CD4-positive, alpha-beta T cell treated with Interleukin-6 for 4 hours (primary cell): ENCODE measurements at places on chromosomes 16 and 17.

DNA sequence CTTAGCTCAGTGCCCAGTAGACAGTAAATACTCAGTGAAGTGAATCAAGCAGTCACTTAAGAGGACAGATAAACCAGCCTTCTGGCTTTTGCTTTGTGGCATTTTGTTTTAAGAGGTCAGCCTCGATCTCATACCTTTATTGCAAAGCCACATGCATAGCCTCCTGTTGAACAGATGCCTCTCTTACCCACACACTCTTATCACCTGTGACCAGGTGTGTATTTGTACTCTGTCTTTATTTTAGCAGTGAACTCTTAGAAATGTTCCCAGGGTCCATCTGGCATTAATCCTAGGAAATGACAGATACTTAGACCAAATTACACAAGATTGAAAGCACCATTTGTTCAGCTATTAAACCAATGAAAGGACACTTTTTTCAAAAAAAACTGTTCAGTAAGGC, 1426.5 kb downstream of the CDH11 start:
- DNase-seq: no peak

DNA sequence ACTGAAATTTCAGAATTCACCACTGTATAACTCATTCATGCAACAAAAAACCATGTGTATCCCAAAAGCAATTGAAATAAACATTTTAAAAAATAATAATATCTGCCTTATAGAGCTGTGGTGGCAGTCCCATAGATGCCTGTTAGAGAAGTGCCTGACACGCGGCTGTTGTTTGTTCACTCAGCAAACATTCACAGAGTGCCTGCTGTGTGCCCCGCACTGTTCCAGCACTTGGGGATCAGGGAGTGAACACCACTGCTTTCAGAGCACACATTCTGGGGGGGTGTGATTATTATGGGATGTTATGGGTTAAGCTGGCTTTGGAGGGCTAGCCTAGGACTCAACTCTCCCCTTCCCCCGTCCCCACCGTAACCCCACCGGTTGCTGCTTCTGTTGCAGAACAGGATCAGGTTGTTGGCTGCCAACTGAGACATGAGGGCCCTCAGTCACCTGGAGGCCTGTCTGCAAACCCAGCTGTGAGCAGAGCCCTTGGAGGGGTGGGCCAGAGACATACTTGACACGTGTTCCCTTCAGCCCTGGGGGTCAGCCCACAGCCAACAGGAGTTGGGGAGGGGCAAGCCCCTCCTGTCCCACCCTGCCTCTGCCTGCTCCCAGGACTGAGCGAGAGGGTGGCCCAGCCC, 103.3 kb upstream of the CIBAR2 start:
- DNase-seq: no peak

DNA sequence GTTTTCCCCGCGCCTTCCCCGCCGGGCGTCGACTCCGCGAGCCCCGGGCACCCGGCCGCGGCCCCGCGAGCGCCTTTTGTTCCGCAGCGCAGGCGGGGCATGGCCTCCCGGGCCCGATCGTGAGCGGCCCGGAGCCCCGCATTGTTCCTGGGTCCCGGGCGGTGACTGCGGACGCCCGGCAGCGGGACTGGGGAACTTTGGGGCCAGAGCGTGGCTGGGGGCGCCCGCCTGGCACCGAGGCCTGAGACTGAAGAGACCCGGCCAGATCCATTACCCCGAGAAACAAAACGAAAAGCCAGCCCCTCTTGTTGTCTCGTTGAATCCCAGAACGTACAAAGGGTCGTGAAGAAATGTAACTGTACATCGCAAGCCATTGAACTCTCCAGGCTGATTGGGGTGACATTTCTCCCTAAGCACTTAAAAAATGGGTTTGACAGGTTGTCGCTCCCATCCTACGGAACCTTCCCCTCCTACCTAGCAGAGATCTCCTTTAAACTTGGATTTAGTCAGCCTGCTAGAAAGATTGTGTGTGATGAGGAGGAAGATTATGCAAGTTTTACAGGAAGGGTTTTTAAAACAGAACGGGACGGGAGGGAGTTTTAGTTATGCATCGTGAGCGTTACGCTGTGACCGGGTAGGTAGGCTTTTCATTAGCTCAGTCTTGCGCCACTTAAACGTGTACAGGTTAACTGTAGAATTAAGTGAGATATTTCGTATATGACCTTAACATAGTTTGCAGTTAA, 825 bp downstream of the METTL9 start:
- peak; percentile 39 for DNase-seq

- DNase-seq: no peak
Observed at GRCh38 chr17:20995164-20995872, 47.5 kb downstream of the USP22 start.

DNA sequence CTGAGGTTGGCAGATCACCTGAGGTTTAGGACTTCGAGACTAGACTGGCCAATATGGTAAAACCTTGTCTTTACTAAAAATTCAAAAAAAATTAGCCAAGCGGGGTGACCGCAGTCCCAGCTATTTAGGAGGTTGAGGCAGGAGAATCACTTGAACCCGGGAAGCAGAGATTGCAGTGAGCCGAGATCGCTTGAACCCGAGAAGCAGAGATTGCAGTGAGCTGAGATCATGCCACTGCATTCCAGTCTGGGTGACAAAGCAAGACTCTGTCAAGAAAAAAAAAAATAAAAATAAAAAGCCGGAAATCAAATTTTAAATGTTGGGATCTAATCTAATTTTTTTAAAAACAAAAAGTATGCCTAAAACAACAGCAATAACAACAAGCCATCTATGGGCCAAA, 56.3 kb downstream of the ABCC1 start:
- no peak for DNase-seq

DNA sequence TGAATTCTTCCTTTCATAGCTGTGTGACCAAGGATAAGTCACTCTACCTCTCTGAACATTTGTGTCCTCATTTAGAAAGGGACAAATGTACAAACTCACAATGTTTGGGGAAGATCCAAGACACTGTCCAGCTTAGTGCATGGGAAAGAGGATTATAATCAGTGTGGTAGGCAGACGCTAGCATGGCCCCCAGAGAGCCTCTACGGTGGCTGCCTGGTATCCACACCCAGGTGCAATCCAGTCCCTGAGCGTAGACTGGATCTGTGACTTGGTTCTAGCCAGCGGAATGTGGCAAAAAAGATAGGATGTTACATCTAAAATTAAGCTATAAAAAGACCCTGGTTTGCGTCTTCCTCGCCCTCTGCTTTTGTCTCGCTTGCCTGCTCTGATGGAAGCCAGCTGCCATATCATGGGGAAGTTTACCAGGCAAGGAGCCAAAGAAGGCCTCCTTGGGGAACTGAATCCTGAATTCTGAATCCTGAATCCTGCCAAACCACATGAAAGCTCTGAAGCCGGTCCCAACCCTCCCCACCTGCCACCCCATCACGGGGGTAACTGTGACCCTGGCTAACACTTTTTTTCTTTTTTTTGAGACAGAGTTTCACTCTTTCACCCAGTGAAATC, 51.7 kb downstream of the PLXDC1 start:
- no peak for DNase-seq

GRCh38 chr17:70206361-70207010, 37.2 kb downstream of the KCNJ2 start:
- no peak for DNase-seq

GRCh38 chr17:57724026-57724728, 20.9 kb downstream of the CCDC182 start:
- no peak for DNase-seq

- no peak for DNase-seq
Observed at GRCh38 chr16:52068447-52069074, 478.4 kb downstream of the TOX3 start.

GRCh38 chr16:8812162-8812843, 14.7 kb downstream of the PMM2 start:
- DNase-seq: no peak
